ENCODE measurements at places on chromosomes 5 and 9.
A peak's percentile ranks its signal among the peaks of the same experiment; 100 is the strongest.

DNA sequence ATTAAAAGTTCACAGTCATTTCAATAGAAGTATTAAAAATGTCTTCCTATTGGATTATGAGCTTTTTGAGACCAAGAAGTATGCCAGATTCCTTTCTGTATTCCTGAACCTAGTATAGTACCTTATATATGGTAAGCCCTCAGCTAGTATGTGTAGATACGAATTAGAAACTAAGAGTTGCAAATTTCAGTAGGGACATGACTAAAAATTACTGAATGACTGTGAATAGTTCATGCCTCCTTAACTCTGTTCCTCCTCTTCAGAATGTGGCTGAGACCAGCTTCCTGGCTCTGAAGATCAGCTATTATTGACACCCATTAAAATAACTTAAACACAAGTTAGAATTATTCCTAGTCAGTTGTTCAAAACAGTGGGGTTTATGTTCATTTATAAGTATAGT is 19.7 kb downstream of the KDM3B start:
- DNase-seq = no peak

GRCh38 chr5:2666081-2666480 is 85.4 kb downstream of the IRX2 start:
- DNase-seq = no peak

- no peak for DNase-seq
Measured at GRCh38 chr5:136382791-136383190, 17.4 kb upstream of the TRPC7 start.

GRCh38 chr5:146751054-146751453 is 127.5 kb downstream of the PPP2R2B start:
- no peak for DNase-seq

DNA sequence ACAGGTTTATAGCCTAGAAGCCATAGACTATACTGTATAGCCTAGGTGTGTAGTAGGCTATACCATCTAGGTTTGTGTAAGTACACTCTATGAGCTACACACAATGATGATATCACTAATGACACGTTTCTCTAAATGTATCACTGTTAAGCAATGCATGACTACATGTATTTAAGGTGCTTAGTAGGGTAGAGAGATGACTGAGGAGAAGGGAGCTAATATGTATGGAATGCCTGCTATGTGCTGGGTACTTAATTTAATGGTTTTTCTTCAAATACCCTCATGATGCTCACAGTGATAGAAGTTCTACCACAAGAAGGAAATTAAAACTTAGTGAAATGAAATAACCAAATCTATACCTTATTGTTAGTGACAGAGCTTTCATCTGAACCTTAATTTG is 1785.5 kb downstream of the EFNA5 start:
- DNase-seq = no peak

- no peak for DNase-seq
Measured at GRCh38 chr5:79585116-79585515, 27.1 kb upstream of the TENT2 start.

GRCh38 chr5:58677650-58678049 is 94.8 kb downstream of the RAB3C start:
- no peak for DNase-seq

GRCh38 chr9:128070874-128071273 is 2.8 kb downstream of the SLC25A25 start:
- DNase-seq = no peak

- DNase-seq = no peak
Measured at GRCh38 chr5:78512435-78512834, 136.1 kb downstream of the LHFPL2 start.

GRCh38 chr9:2781336-2781735 is 62.6 kb downstream of the PUM3 start:
- DNase-seq = no peak

DNA sequence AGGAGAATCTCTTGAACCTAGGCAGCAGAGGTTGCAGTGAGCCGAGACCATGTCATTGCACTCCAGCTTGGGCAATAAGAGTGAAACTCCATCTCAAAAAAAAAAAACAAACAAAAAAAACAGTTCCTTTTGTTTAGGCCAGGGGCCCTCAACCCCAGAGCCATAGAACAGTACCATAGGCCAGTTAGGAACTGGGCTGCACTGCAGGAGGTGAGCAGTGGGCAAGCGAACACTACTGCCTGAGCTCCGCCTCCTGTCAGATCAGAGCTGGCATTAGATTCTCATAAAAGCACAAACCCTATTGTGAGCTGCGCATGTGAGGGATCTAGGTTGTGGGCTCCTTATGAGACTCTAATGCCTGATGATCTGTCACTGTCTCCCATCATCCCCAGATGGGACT is 49.1 kb upstream of the SUB1 start:
- no peak for DNase-seq

- no peak for DNase-seq
Measured at GRCh38 chr9:95666096-95666784, 149.5 kb upstream of the PTCH1 start.

DNA sequence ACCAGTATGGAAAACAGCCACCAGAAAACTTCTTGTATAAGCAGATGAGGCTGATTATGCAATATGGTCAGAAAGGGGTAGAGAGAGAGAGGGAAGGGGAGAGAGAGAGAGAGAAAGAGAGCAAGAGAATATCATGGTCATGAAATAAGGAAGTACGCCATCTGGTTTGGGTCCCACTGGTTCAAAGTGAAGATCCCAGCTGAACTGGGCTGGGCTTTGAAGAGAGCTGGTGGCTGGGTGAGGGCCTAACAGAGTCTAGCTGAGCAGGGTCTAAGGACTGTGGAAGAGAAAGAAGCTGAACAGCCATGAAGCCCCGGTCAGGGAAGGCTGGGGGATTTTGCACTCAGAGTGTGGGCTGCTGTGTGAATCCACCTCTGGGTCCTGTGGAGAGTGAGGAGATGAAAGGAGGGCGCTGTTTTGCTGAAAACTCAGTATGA is 14.6 kb downstream of the TRIM14 start:
- no peak for DNase-seq

- no peak for DNase-seq
Measured at GRCh38 chr9:70362952-70363351, 51.5 kb downstream of the KLF9 start.

DNA sequence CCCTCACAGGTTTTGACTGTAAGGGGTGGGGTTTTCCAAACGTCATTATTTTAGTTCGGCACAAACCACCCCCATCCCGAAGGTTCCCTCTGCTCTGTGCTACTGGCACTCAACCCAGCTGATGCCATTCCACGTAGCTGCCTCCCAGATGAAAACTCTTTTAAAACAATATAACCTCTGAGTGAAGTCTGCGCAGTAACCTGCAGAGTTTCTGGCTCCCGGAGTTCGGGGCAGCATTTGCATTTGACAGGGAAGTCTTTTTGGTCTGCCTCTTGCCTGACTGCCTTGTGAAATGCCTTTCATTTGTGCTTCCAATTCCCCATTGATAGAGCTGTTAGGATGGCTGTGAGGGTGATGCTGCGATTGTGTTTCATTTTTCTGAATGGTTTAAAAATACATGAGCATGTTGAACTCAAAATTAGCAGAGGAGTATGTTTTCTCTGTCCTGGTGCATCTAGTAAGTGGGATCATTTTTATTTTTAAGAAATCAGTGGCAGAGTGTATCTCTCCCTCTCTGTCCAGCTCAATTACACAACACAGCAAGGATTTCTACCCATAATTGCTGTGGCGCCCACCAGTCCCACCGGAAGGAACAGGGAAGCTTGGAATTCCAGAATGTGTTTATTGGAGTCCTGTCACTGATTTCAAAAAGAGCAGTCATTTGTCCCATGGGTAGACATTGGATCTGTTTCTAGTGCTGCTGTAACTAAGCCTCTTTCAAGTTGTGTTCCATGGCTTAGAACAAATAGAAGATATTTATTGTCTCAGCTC is 24.8 kb downstream of the ADCY2 start:
- no peak for DNase-seq

- DNase-seq = no peak
Measured at GRCh38 chr9:99868845-99869244, 37.6 kb upstream of the STX17 start.

DNA sequence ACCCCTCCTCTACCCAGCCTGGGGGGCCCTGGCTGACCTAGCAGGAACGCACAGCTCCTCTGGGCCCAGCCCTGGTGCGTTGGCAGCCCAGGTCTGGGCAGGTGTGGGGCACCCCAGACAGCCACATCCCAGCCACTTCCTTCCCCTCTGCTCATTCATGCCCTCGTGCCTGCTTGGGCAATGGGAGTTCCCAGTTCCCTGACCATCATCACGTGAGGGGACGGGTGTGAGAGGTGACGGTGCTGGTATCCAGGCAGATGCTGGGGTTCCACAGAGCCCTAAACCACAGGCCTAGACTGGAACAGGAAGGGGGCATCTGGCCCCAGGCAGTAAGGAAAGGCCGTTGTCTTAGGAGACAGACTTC is 8.4 kb downstream of the RALGDS start:
- DNase-seq = no peak

DNA sequence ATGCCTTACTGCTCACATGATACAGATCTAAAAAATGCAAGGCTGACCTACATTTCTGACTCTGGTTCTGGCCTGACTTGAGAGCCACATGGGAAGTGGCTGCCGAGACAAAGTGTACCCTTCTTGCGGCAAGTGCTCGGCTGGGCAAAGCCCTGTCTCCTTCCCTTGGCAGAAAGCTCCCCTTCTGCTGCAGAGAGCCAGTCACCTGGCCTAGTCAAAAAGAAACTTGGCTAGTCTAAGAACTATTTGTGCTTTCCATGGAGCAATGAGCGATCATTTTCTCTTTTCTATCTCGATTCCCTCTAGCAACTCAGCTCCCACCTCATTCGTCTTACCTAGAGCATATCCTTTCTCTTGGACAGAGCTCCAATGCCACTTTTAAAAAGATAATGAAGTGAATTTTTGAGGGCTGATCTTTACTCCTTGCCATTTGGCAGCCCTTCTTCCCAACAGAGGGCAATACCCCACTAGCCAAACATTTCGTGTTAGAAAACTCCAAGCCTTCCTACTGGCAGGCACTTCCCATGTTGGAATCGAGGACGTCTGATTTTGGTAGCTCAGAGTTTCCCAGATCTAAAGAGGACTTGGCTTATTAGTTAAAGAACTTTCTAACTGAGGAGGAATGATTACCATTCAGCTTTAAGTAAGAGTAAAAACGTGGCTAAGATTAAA is 108.1 kb upstream of the PRRC1 start:
- no peak for DNase-seq

DNA sequence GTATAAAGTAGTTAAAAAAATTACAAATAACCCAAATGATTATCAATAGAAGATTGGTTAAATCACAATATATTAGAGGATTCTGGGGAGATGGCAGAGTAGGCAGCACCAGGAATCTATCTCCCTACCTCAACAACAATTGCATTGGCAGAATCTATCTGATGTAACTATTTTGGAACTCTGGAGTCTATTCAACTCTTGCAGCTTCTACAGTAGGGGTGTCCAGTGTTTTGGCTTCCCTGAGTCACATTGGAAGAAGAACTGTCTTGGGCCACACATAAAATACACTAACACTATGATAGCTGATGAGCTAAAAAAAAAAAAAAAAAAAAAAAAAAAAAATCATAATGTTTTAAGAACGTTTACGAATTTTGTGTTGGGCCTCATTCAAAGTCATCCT is 29.2 kb upstream of the ECM2 start:
- DNase-seq = no peak

DNA sequence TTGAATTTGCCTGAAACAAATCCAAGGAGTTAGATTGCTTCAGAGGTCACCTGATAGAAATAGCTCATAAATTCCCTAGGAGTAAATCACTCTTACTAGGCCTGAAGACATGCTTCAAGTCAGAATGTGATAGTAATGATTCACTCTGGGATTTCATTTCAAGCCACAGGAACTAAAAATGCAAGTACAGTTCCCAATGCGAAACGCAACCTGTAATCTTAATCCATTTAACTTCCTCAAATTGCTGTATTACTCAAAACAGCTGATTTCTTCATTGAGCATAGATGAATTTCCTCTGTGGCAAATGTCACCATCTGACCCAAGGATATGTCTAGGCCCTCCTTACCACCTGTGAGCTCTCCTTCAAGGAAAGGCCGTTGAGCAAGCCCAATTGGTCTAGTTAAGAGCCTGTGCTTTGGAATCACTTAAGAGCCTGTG is 32.1 kb upstream of the IL6ST start:
- DNase-seq = no peak

GRCh38 chr9:90552317-90552716 is 90.3 kb downstream of the DIRAS2 start:
- DNase-seq = no peak

GRCh38 chr9:123894822-123895221 is 35.1 kb downstream of the DENND1A start:
- DNase-seq = no peak

- no peak for DNase-seq
Measured at GRCh38 chr9:33024126-33024965, 727 bp upstream of the DNAJA1 start.

GRCh38 chr5:7897014-7897600 is 28.2 kb downstream of the MTRR start:
- peak; percentile 53 for DNase-seq

DNA sequence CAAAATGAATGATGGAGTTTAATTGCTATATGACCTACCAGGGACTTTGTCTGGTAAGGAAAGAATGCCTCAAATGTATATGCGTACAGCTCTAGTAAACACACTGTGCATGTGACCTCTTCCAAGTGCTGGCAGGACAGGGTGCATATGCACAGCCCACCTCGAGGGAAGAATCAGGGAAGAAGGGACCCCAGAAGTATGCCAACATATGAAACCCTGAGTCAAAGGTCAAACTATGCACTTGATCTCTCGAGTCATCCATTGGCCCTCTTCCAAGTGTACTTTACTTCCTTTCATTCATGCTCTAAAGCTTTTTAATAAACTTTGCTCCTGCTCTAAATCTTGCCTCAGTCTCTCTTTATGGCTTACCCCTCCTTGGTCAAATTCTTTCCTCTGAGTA is 804.6 kb upstream of the COX7C start:
- DNase-seq = no peak

- no peak for DNase-seq
Measured at GRCh38 chr9:82127465-82127864, 138.9 kb downstream of the SPATA31D1 start.

DNA sequence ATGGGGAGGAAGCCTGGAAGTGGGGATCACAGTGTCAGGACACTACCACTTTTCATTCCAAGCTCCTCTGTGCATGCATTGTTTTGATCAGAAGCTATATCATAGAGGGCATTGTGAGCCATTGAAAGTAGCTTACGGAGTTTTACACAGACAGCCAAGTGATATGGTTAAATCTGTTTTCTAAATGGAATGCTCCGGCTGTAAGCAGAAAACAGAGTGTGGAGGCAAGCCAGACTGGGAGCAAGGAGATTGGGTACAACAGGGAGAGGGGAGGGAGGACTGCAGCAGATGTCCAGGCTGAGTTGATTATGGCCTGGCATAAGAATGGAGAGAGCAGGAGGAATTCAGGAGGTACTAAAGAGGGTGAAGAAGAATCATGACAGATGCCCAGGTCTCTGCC is 15.5 kb upstream of the SOWAHA start:
- no peak for DNase-seq

Measured in K562 (cell line).